ENCODE measurements at places on chromosomes 3 and 15.

GRCh38 chr3:112351036-112351435, 18.1 kb downstream of the CD200 start:
- no peak for DNase-seq

- DNase-seq = no peak
Measured at GRCh38 chr3:16298891-16299290, 33.9 kb downstream of the OXNAD1 start.

DNA sequence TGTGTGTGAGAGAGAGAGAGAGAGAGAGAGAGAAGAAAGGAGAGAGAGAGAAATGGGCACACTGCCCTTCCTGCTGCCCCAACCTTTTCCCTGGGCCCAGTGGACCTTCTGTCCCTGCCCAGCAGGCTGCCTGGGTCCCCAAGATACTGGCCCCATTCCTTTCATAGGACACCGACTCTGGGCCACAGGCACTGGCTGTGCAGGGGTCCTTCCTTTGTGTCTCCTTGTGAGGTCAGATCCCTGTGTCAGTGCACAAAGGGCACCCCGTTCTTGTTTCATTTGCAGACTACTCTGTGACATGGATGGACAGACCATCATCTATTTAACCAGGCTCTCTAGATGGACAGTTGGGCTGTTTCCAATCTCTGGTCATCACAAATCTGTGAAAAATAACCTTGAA, 21.3 kb upstream of the KLF13 start:
- DNase-seq = no peak

DNA sequence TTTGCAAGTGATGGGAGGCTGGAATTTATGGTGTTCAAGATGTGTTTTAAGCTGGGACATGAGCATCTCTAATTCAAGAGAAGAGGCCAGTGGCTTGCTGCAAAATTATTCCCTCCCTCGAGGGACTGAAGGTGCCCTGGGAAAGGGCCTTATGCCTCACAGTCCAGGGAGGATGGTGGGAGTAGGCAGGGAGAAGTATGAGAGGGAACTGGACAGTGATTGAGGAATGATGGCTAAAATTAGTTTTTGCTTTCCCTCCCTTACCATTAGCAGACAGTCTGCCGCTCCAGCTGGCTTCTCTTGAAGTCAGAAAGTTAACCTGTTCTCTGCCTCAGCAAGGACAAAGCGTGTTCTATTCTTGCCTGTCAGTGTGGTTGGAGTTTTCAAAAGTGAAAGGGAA, 139.8 kb upstream of the SEMA6D start:
- no peak for DNase-seq

- DNase-seq = no peak
Measured at GRCh38 chr3:109900783-109901182, 563.4 kb upstream of the DPPA4 start.

DNA sequence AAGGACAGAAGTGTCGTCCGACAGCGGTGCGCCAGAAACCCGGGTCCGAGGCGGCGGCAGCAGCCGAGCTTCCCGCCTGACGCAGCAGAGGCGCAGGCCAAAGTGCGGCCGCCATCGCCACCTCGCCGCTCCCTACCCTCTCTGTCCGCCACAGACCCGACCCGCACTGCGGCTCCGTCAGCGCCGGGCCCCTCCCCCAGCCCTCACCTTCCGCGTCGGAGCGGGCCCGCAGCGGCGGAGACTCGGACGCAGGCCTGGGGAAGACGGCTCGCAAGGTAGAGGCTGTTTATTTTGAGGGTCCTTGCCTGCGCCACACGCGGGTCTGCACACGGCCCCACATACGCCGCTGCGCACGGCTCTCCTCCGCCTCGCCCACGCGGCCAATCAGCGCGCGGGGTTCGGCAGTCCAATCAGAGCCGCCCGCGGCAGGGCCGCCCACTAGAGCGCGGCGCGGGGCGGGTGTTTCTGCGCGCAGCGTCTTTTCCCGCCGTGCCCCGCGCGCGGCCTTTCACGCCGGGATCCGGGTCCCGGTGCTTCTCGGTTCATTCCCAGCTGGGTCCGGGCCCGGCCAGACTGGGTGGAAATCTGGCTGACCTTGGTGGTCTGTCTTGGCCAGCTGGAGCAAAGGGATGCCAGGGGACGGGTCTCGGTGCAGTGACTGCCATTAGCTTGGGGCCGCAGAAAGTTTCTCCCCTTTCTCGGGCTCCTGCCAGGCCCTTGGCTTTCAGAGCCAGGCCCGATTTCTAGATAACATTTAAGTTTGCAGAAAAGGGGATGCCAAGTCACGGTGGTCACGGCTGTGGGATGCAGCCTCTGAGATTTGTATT, at the start of gene CNBP:
CNBP (minus strand) TSS at position 328 of the 827 bp plus-strand sequence. CDS start 12,139 bp downstream, outside the sequence.
- DNase-seq = peak; percentile 93

All from LHCN-M2 (cell line).